ENCODE measurements at places on chromosomes 6 and 20. TPM values are rescaled to one million over a fixed set of nuclear protein-coding genes. Genes with fewer than 3 reads are reported as not detected.

GRCh38 chr6:28734443-28734959 lies 189.3 kb downstream of the TRIM27 start:
- no peak for DNase-seq

ECT2L gene
- total RNA-seq: not detected

GRCh38 chr6:158611541-158612370 lies 32.8 kb downstream of the DYNLT1 start:
- no peak for DNase-seq

NRSN2 gene
- 1.1 TPM for total RNA-seq

GRCh38 chr20:43584448-43585136 lies 6.1 kb upstream of the IFT52 start:
- DNase-seq: no peak

DNA sequence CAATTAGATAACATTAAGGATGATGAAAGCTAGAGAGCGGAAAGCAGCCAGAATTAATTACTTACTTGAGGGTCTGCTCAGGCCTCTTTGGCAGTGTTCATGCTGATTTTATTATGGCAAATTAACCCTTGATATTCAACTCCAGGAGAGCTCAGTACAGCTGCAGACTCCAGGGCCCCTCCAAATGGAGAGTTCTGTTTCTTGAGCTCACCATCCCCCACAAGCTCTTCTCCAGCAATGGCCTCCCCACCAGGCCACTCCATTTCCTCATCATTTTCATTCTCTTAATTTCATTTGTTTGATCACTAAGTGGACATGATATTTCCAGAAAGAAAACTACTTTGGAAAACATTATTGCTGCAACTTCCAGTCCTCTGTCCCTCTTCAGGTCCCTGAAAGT lies 513.3 kb upstream of the NOX3 start:
- no peak for DNase-seq

DNA sequence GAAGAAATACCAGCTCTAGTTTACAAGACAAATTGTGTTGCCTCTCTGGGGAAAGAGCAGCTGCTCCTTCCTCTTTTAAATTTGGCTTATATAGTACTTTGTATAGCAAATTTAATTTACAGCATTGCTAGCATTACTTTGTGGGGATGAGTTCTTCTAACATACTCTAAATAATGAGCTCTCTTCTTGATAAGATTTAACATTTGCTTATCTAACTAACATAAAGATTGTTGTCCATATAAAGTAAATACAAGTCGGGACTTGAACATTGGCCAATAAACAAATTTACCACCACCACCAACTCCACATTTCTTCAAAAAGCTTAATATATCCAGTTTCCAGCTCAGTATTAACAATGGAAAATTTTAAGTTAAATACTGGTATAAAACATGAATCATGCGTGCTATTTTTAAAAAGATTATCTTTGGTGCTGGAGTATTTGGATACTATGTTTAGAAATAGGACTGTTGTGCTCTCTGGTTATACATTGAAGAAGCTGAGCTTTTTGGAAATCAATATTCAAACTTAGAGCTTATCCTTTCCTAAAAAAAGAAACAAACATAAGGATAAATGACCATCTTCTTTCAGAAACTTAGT lies 1146.9 kb upstream of the GJE1 start:
- DNase-seq: no peak

Measured in CD4-positive, alpha-beta memory T cell (primary cell).